ENCODE measurements at places on chromosomes 1 and 21. TPM values are rescaled to one million over a fixed set of nuclear protein-coding genes. Genes with fewer than 3 reads are reported as not detected.

DNA sequence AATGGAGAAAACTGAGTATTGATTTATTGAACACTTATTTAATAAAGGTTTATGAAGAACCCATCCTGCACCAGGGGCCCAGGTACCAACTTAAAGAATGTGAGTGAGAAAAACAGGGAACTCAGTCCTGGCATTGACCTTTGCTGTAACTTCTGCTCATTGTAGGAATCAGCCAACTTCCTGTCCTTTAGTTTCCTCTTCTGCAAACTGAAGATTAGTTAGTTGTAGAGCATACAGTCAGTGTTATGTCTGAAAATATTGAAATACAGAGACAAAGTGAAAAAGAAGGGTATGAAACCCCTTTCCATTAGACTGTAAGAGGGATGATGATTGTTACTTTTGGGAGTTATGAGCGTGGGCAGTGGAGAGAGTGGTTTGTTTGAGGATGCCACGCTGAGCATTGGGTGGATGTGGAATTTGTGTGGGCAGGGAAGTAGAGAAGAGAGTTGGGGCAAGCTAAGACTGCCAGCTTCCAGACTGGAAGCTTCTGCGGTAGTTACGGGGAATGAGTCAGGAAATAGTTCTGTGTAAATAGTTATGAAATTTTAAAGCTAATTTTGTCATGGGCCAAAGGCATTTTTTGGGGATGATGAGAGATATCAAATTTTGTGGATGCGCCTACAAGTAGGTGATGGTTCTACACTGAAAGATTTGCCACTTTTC is 89.2 kb downstream of the GPR88 start:
- DNase-seq = no peak

DNA sequence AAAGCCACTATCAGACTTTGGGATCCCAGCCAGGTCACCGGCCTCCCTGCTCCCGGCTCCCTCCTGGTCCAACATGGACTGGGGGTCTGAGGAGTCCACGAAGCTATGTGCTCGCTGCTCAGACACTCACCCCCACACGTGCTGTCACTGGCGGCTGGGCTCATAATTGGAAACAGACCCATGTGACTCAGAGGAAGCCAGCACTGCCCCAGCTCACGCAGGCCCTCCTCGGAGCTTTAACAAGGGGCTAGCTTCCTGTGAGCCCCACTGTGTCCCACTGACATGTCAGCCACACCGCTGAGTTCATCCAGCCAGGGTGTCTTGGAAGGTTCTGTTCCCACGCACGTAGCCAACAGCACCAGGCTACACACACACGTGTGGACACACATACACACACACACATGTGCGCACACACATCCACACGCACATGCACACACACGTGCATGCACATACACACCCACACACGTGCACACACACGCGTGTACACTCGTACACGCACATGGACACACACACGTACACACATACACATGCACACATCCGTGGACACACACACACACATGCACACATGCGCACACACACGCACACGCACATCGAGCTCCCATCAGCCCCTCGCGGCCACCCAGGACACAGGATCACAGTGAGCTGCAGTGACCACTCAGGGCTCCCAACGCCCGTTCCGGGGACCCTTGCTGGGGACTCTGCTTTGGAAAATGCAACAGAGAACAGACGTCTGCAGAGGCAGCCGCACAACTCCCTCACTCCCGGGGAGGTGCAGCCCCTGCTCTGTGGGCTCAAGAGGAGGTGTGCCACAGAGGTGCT is 18.4 kb upstream of the COL6A2 start:
- DNase-seq = peak; percentile 45

- DNase-seq = peak; percentile 71
These were observed 6.5 kb upstream of the FAAP20 start for GRCh38 chr1:2201062-2201461.

PDC gene
- total RNA-seq = not detected

PCAT6 gene
- 2.0 TPM for total RNA-seq

All from kidney (tissue), 22 donors.